ENCODE measurements at places on chromosomes 5 and 9.

DNA sequence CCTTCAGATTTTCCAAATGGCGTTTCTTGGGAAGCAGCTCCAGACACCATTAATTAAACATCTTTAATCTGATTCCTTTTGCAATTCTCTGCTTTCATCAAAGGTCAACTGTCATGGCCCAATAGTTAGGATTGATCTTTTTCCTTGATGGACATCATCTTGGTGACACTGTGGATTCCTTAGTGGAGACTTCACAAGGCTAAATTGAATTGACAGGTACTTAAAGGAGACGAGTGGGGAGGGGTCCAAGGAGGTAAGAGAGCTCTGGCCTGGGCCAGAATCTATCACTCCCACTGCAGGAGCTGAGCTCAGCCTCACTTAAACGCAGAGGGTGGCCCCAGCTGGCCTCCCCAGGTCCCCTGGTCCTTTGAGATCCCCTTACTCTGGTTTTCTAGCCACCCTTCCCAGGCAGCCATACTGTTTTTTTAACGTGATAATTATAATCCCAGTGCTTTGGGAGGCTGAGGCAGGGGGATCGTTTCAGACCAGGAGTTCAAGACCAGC, 9.9 kb upstream of the HMCN2 start:
- DNase-seq: no peak

GRCh38 chr5:170633235-170634081, 129.6 kb downstream of the KCNIP1 start:
- peak; percentile 93 for DNase-seq

DNA sequence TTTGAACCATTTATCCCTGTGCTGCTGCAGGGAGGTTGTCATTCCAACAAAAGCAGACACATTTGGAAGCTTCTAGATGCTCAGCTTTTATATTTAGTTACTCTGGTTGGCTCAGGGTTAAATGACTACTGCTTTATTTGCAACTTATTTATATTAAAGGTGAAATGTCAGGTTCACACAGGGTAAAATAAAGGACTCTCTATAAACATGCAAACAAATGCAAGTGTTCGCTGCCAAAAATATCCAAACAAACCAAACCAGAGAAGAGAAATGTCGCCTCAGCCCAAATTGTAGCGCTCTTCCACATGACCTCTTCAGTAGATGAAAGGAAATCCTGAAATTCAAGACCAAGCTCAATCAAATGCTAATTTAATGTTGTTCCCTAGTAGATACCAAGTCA, 57.0 kb upstream of the LIFR start:
- DNase-seq: no peak

DNA sequence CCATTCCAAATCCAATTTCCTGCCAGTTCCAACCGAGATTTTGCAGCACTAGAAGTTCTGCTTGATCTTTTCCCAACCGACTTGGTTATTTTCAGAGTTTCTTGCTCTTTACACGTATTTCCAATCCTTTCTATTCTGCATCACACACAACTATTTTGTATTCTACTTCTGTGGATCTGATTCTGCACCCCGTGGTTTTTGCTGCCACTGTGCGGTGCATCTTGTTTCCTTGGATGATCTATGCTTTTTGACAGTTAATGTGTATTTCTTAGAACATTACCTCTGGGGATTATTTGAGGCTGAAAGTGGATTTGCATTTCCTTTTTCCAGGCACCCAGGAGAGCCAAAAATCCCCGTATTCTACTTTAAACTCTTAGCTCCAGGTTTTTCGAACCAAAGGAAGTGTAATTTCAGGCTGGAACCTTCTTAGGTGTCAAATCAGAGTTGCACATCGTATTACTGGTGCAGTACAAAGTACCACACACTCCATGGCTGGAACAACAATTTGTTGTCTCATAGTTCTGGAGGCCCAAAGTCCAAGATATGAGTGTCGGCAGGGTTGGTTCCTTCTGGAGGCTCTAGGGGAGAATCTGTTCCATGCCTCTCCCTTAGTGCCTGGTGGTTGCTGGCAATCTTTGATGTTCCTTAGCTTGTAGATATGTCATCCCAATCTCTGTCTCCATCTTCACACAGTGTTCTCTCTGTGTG, 14.7 kb upstream of the SARDH start:
- DNase-seq: no peak

GRCh38 chr9:137969008-137969407, 91.4 kb downstream of the CACNA1B start:
- DNase-seq: no peak

DNA sequence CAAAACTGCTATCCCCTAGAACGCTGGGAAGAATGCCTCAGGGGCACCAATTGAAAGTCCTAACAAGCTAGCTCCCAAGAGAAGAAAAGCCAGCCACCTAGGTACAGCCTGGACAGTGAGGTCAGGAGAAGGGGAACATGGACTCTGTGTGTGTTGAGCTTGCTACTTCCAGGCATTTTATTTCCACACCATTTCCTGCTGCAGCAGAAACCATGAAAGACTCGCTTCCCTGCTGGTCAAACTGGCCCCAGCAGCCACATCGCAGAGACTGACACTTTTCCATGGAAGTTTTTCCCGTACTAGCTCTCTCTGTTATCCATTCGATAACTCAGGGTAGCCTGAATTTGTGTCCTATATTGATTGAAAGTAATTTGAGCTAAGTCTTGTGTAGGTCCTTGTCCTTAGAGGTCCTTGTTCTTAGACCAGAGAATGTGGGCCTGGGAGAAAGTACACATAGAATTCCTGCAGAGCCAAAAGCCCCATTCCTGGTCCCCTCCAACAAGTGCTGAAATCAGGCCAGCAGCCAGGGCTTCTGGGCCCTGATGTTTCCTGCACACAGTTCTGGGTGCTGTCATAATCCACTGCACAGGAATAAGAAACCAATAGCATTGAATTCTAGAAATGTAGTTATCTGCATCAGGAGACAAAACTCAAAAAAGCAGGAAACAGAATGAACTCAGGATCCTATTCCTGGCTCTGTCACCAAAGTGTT, 96.6 kb downstream of the BRINP1 start:
- no peak for DNase-seq

GRCh38 chr9:13118313-13118712, 161.2 kb downstream of the MPDZ start:
- no peak for DNase-seq

DNA sequence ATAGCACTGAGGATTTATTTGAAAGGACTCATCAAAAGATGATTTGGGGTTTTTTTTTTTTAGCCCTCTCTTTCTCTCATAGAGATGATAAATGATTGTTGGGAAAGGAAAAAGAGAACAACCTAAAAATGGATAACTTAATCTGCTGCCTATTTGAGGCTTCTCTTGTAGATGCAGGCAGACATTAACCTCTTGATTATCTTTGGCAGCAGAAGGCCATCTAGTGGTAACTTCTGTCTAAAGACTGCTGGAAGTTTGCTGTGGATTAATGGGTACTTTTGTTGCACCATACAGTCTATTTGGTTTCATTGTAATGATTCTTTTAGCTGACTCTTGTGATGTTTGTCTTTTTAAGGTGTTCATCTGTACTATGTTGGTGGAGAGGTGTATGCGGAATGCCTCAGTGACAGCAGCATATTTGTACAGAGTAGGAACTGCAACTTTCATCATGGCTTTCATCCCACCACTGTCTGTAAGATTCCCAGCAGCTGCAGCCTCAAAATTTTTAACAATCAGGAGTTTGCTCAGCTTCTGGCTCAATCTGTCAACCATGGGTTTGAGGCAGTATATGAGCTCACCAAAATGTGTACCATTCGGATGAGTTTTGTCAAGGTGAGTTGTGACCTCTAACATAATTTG, 18.8 kb downstream of the SMIM32 start:
- peak; percentile 65 for DNase-seq

GRCh38 chr9:2599896-2600295, 21.7 kb upstream of the VLDLR start:
- peak; percentile 18 for DNase-seq

GRCh38 chr5:120457839-120458507, 6.1 kb upstream of the PRR16 start:
- DNase-seq: peak; percentile 51

DNA sequence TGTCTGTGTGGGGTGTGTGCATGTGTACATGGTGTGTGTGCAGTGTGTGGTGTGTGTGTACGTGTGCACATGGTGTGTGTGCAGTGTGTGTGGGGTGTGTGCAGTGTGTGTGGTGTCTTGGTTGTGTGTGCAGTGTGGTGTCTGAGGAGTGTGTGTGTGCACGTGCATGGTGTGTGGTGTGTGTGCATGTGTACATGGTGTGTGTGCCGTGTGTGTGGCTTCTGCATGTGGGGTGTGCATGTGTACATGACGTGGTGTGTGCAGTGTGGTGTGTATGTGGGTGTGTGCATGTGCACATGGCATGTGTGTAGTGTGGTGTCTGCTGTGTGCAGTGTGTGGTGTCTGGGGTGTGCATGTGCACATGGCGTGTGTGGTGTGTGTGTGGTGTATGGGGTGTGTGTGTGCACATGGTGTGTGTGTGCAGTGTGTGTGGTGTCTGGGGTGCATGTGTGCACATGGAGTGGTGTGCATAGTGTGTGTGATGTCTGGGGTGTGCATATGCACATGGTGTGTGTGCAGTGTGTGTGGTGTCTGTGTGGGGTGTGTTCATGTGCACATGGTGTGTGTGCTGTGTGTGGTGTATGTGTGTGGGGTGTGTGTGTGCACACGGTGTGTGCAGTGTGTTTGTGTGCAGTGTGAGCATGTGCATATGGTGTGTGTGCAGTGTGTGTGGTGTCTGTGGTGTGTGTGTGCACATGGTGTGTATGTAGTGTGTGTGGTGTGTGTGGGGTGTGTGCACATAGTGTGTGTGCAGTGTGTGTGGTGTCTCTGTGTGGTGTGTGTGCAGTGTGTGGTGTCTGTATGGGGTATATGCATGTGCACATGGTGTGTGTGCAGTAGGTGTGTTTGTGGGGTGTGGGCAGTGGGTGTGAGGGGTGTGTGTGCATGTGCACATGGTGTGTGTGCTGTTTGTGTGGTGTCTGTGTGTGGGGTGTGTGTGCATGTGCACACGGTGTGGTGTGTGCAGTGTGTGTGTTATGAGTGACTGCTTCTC, 40.6 kb upstream of the ZNG1F start:
- DNase-seq: no peak

GRCh38 chr5:157487358-157487757, 27.3 kb downstream of the NIPAL4 start:
- no peak for DNase-seq
